ENCODE measurements at places on chromosomes 16 and 17. TPM values are rescaled to one million over a fixed set of nuclear protein-coding genes. Genes with fewer than 3 reads are reported as not detected.
A peak's percentile ranks its signal among the peaks of the same experiment; 100 is the strongest.

CXCL16 gene
- 4.5 TPM for total RNA-seq

HSF5 gene
- total RNA-seq: not detected

CDH13 gene
- total RNA-seq: 137 TPM

LHX1 gene
- total RNA-seq: not detected

SLC13A2 gene
- not detected for total RNA-seq

SLC38A8 gene
- total RNA-seq: 5.8 TPM

AOC2 gene
- total RNA-seq: 0.32 TPM

- no peak for DNase-seq
Measured at GRCh38 chr16:14522671-14523070, 107.4 kb downstream of the PARN start.

- no peak for DNase-seq
Measured at GRCh38 chr17:78335209-78335608, 24.7 kb downstream of the SOCS3 start.

GRCh38 chr17:79847698-79848369 is 8.6 kb upstream of the CBX4 start:
- DNase-seq: no peak

- peak; percentile 65 for DNase-seq
Measured at GRCh38 chr17:75571197-75571884, 16.3 kb upstream of the MYO15B start.

DNA sequence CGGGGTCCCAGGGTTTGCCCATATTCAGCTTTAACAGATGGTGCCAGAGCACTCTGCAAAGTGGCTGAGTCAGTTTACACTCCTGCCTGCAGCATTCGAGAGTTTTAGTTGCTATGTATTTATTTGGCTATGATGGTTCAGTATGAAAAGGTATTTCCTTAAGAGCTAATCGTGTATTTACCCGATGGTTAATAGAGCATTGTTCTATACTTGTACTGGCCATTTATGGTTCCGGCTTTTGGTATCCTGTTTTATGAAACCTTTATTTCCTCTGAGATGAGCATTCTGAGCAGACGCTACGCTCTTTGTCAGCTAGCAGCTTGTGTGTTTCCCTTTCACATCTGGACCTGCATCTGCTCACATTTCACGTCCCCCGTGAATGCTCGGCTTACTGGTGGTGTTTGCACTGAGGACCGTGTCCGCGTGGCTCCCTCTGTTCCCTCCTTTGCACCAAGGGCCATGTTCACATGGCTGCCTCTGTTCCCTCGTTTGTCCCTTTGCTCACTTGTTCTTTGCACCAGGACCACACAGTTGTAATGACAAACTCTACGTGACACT is 149.1 kb upstream of the CHMP6 start:
- peak; percentile 20 for DNase-seq

GRCh38 chr17:31401456-31402254 is 10.2 kb downstream of the RAB11FIP4 start:
- DNase-seq: no peak

- DNase-seq: no peak
Measured at GRCh38 chr17:12691173-12691572, 25.5 kb downstream of the MYOCD start.

- DNase-seq: no peak
Measured at GRCh38 chr17:62085511-62086408, 20.7 kb upstream of the MED13 start.

DNA sequence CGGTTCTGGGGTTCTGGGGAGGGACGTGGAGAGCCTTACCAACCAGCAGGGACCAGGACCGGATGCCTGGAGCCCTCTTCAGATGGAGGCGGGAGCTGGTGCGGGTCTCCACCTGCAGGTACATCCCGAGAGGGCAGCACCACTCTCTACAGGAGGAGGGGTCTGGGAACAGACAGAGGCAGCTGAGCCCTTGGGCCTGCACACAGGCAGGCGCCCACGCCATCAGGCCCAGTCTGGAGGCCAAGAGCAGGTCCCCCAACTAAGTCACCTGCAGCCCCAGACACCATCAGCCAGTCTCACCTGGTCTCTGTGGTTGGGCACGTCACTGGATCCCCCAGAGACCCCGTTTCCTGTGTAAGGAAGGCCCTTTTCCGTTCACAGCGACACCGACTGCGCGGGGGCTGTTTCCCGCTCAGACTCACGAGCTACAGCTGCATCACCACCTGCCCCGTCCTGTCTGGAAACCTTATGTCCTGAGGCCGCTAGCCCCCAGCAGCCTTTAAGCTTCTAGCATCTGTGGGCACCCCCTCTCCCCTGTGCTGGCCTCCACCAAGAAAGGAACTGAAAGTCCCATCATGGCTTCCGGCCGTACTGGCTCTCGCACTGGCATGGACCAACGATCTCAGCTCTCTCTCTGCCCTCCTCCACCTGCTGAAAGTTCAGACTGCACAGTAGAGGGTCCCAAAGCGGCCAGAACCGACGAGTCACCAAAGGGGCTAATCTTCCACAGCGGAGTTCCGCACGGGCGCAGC is 1.2 kb downstream of the CYBC1 start:
- DNase-seq: no peak

DNA sequence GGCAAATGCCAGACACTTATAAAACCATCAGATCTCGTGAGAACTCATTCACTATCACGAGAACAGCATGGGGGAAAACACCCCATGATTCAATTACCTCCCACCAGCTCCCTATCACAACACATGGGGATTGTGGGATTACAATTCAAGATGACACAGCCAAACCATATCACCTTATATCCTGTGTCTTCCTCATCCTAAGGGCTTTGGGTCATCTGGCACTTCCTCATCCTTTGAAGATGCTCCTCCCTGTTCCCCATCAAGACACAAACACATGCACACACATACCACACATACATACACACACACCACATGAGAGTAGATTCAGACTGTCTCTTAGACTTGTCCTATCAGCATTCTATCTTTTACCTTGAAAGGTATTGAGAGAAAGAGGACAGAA is 2.8 kb upstream of the PMFBP1 start:
- no peak for DNase-seq
